ENCODE measurements at places on chromosomes 1 and 21. TPM values are rescaled to one million over a fixed set of nuclear protein-coding genes. Genes with fewer than 3 reads are reported as not detected.

DNA sequence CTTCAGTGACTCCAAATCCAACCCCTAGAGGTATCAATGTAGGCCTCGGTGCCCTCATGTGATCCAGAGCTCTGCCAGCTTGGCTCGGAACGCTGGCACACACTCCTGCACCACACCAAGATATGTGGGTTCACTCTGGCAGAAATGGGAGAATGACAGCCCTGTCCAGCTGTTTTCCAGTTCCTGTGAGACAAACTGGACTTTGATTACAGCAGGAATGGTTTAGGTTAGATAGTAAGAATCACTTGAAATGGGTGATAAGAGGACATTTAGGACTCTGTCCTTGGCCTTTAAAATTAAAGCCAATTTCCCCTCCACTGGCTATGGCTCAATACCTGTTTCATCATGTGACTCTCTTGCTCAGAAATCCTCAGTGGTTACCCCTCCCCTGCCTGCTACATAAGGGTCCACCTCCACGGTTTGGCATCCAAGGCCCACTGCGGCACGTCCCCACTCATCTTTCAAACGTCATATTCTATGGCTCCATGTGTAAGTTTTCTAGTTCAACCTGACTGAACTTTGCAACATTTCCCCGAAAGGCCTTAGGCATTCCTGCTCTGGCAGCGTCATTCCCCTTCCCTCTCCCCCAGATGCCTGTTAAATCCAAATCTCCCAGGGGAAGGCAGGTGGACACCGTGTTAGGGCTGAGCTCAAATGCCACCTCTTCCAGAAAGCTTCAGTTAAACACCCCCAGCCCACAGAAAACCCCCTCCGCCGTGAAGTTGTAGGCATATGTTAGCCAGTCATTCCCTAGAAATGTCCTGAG, 44.7 kb downstream of the PLEKHA6 start:
- DNase-seq, result no peak

The NUP210L gene
- 0.04 TPM for total RNA-seq

DNA sequence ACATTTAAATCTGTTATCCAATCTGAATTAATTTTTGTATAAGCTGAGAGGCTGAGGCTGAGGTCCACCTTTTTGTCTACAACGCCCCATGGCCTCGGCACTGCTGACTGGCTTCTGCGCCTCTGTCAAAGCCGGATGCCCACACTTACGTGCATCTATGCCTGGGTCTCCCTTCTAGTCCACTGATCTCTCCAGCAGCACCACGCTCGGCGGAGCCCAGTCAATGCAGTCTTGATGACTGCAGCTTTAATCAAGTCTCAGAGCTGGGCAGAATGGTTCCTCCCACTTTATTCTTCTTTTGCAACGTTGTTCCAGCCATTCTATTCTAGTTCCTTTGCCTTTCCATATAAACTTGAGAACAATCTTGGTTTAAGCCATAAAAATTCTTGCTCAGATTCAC, 9.4 kb downstream of the PRDM15 start:
- DNase-seq, result no peak

The ADAMTS5 gene
- not detected for total RNA-seq

The DHRS3 gene
- 163 TPM for total RNA-seq

GRCh38 chr1:65153635-65154034, 5.6 kb downstream of the AK4 start:
- no peak for DNase-seq

GRCh38 chr1:30745156-30745833, 12.3 kb downstream of the LAPTM5 start:
- DNase-seq, result no peak

GRCh38 chr1:228029281-228029680, 22.5 kb downstream of the WNT3A start:
- no peak for DNase-seq

The FAM177B gene
- total RNA-seq, result not detected

DNA sequence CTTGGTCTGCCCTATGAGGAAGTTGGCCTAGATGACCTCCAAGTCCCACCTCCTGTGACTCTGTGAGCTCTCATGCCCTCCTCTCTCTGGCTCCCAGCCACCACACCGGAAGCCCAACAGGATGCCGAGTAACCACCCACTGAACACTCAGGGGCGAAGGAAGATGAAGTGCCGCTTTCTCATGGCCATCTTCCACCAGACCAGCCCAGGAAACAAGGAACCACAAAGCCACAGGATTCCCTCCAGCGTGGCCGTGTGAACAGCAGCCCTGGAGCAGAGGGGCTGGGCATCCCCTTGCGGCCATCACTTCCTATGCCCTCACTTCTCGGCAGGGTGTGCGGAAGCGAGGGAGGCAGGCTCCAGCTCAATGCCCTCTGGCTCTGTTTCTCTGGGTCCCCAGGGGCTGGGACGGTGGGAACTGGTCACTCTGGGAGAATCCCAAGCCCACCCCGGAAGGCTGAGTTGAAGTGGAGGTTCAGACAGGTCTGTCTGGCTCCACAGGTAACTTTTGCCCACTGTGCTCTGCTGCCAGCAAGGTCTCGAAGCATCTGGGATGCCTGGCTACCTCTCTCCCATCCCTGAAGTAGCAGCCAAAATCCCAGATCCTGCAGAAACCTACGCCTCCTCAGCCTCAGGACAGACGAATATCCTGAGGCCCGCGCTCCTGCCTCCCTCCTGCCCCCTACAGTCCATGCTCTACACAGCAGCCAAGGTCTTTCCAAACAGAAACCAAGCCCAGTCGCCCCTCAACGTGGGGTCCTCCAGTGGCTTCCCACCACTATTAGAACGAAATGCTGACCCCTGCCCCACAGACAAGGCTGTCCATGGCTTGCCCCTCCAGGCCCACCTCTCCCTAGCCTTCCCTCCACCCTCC, 44.2 kb upstream of the ECE1 start:
- peak; percentile 79 for DNase-seq

GRCh38 chr21:45622416-45623097, 21.0 kb upstream of the PCBP3 start:
- DNase-seq, result no peak

The TRABD2B gene
- not detected for total RNA-seq

GRCh38 chr1:182698971-182699370, 14.6 kb upstream of the RGS8 start:
- no peak for DNase-seq

The NID1 gene
- total RNA-seq, result 0.08 TPM

GRCh38 chr21:44018813-44019567, 6.9 kb downstream of the TRAPPC10 start:
- no peak for DNase-seq

- no peak for DNase-seq
These were observed 18.0 kb downstream of the ADGRB2 start for GRCh38 chr1:31745946-31746670.

DNA sequence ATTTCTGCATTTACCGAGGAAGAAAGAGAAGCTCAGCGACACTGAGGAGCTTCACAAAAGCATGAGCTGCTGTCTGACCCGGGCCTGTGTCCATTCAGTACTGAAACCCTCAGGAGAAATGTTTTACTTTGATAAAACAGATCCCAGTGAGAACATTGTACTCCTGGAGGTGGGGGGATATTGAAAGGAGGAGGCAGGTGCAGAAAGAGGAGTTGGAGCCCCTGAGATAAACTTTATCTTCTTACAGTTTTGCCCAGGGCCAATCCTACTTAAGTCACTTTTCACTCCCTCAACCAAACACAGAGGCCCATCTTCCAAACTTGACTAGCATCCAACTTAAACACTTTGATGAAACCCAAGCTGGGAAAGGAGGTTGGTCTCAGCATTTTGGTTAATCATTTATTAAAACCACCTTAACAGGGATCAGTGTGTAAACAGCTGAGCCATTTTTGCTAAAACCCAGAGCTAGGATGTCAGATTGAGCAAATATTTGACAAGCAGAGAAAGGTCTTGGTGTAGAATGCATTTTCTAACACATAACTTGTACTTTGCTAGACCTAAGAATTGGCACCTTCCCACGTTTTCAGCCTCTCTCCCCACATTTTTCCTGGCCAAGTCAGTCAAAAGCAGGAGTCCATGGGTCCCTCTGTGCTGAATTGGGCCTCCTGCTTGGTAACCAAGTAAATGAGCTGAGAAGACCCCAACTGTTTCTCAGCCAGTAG, 32.5 kb upstream of the SARS1 start:
- no peak for DNase-seq

The APOBEC4 gene
- not detected for total RNA-seq

The TMEM240 gene
- total RNA-seq, result 0.88 TPM

GRCh38 chr1:183551924-183552323, 38.3 kb downstream of the NCF2 start:
- DNase-seq, result no peak

DNA sequence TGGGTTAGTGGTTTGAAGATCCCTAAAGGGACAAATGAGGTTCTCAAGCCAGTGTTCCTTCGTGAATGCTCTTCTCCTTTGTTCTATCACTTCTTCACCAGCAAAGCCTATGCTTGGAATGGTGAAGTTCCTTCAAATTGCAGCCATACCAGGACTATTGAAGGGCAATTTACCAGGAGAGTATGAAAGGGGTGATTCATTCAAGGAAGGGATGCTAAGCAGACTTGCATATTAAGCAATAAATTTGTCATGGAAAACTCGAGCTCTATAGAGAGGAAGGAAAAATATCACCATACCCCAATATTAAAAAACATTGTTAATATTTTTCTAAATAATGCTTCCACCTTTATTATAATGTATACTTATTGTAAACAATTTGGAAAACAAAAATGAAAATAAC, 9.3 kb upstream of the TSNAX start:
- DNase-seq, result no peak

DNA sequence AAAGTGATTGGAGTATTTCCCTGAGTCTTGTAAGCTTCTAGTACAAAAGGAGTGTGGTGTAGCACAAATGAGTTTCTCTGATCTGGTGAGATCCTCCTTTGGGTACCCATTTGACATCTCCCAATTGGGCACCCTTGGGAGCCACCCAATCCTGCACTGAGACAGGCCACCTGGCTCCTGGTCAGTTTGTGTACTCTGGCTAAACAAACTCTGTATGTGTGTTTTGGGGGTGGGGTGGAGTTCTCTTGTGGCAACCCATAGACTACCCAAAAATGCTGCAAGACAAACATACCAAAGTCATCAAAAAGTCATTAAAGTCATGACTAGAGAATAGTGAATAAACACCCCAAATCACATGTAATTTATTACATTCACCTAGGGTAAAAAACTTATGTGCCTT, 8.4 kb upstream of the HIVEP3 start:
- no peak for DNase-seq

DNA sequence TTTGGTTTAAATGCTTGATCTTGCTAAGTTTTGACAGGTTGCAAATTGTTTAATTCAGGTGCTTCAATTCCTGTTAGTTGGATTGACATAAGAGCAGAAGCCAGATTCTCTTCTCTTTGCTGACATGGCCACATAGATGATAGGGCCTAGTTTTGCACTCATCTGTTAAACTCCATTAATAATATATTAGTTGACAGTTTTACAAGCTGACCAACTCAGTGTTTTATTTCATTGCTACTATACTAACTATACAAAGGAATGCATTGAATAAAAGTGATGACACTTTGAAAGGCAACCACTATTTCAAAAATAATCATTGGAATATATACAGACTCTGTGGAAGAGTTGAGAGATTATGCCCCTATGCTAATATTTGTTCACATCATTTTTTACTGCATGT, 255.6 kb upstream of the DPYD start:
- DNase-seq, result no peak

DNA sequence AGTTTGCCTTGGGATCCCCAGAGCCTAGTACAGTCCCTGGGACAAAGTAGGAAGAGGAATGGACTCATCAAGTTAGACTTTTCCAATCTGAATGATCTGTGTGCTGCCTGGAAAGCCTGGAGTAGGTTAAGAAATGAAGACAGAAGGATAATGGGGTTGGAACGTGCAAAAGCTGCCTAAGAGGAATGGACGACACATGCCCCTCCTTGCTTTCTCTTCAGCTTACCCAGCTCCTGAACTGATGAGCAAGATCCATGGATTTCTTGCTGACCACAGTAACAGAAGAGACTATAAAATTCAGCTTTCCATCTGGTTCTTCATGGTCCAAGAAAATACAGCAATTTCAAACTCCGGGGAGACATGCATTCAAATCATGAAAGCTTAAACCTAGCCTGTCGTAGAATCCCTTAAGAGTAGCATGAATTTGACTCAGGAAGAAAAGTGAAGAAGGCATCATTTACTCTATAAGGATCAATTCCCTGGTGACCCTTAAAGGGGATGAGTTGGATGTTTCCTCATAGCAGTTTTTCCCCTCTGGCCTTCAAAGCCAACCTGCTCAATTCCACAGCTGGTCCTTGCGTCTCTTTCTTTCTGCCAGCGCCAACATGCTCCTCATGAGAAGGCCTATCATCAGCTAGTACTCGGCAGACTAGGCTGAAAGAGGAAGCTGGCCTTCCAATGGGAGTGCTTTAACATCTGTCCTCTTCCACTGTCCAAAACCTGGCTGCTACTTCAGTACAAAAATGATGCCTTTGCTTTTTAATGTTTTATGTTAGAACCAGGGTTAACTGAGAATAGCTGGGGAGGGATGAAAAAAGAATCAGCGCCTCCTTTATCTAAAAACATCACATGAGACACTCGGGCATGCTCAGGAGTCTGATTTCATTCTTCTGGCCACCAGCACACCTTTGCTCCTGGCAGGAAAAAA, 5.7 kb upstream of the PEF1 start:
- no peak for DNase-seq

- no peak for DNase-seq
These were observed 47.6 kb downstream of the PEX14 start for GRCh38 chr1:10522322-10522860.

GRCh38 chr1:247337250-247337746, 5.6 kb upstream of the ZNF496 start:
- DNase-seq, result no peak

The SLC1A7 gene
- not detected for total RNA-seq

The ZNF648 gene
- total RNA-seq, result not detected

The UTS2 gene
- total RNA-seq, result 0.74 TPM

DNA sequence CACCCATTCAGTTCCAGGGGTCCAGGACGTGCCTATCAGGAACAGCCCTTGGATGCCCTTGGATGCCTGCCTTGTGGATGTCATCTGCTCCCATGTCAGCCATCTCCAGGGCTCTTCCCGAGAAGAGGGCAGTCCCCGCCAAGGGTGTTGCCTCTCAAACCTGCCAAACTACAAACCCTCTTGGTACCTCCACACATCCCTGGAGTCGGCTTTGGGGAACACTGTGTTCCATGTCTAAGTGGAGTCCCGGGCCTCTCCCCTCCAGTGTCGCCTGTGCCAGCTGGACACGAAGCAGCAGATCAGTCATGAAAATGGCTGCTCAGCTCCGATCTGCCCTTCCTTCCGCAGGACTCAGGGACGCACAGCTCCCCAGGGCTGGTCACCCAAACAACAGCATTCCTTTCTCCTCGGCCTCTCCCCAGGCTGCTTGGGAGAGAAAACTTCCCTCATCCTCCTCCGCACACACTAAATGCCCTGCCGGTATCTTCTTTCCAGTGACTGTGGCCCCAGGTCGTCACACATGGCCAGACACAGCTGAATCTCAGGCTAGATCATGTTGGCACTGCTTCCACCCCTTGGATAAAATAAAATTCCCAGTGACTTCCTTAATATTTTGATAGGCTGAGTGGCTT, 53.4 kb downstream of the GALNT2 start:
- DNase-seq, result no peak

The SYCP1 gene
- total RNA-seq, result not detected
